Body of pancreas (tissue), 4 donors: ENCODE measurements at places on chromosomes 5 and 9. TPM values are rescaled to one million over a fixed set of nuclear protein-coding genes. Genes with fewer than 3 reads are reported as not detected.

The FOXI1 gene
- not detected for total RNA-seq

The GFI1B gene
- not detected for total RNA-seq

The PRSS3 gene
- total RNA-seq, result 604 TPM

The SOWAHA gene
- total RNA-seq, result 9.6 TPM

The SH3RF2 gene
- total RNA-seq, result 14.8 TPM

The LSM11 gene
- 3.6 TPM for total RNA-seq

The KYAT1 gene
- 4.3 TPM for total RNA-seq

- peak; percentile 33 for DNase-seq
Measured at GRCh38 chr9:112166176-112167140, 8.6 kb downstream of the SUSD1 start.

DNA sequence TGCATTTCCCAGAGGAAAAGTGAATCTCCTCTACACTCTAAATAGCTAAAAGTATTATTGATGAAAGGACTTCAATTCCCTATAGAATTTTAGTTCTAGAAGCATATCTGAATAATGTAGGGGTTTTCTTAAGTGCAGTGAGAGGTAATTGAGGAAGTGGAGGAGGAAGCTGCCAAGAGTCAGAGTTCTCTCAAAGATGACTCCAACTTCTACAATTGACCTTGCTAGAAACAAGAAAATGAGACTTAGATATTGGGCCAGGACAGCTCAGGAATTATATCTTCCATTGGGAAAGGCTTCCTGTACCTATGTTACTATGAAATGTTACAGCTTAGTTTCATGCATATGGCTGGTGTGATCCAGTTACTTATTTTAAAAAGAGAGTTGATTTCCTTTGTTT lies 10.4 kb upstream of the F2R start:
- no peak for DNase-seq

- DNase-seq, result no peak
Measured at GRCh38 chr5:145908206-145908960, 28.0 kb upstream of the SH3RF2 start.

- no peak for DNase-seq
Measured at GRCh38 chr9:109411069-109411761, 86.9 kb downstream of the PTPN3 start.

DNA sequence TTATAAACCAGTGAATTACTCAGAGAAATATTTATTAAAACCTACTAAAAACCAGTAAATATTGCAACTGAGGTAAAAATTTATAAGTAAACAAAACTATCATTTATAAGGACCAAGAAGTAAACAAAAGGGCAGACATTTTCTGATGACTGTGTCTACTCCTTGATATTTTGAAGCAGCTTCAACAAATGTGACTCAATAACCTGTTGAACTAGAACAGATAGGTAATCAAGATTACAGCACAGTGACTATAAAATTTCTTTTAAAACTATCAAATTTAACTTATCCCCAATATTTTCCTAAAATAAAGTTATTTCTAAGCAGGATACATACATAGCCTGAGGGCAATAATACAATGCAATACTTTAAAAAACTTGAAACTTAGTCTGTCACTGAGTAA lies 12.8 kb downstream of the ANKRA2 start:
- no peak for DNase-seq

GRCh38 chr5:91329283-91329682 lies 53.8 kb downstream of the ARRDC3 start:
- no peak for DNase-seq
